SK-N-MC (cell line): ENCODE measurements at places on chromosomes 4 and X.

DNA sequence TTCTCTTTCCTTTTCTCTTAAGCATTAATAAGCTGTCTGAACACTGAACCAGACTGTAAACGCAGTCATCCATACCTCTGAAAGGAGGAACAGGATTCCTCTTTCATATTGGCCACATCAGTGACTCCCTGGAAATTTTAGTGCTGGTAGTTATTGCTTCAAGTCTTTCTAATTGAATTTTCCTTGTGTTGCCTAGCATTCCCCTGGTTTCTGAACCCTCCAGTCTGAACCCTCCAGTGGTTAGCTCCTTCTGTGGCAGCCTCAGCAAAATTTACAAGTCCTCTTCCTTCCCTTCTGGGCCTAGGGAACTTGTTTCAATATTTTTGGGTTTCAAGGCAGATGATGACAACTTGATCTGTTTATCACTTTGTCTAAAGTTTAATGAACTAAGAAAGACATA is 7.9 kb downstream of the SPARCL1 start:
- no peak for DNase-seq

DNA sequence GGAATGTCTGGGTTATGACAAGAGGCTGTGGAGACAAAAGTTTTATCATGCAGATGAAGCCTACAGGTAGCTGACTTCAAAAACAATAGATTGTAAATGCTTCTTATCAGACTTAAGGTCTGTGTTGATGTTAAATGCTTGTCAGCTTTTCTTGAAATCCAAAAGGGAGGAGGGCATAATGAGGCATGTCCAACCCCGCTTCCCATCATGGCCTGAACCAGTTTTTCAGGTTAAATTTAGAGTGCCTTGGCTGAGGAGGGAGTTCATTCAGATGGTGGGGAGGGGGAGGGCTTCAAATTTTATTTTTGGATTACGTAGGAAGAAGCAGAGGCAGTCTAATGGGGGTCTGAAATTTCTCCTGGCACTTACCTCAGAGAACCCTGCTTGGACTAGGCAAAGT is 207.7 kb upstream of the HDX start:
- no peak for DNase-seq

DNA sequence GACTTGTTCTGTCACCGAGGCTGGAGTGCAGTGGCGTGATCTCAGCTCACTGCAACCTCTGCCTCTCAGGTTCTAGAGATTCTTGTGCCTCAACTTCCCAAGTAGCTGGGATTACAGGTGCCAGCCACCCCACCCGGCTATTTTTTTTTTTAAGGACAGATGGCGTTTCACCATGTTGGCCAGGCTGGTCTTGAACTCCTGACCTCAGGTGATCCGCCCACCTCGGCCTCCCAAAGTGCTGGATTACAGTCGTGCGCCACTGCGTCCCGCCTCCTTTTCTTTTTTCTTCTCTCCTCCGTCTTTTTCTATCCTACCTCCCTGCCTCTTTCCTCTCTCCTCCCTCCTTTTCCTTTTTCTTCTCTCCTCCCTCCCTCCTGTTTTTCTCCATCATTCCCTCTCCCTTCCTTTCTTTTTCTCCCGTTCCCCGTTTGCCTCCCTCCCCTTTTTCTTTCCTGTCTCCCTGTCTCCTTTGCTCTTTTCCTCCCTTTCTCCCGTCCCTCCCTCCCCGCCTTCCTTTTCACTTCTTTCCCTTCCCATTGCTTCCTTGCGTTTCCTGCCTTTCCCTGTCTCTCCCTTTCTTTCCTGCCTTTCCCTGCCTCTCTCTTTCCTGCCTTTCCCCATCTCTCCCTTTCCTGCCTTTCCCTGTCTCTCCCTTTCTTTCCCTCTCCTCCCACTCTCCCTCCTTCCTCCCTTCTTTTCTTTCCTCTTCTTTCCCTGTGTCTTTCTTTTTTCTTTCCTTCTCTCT is 2.1 kb upstream of the SLC25A6 start:
- no peak for DNase-seq

GRCh38 chr4:86600007-86600653 is 6.0 kb downstream of the PTPN13 start:
- no peak for DNase-seq

DNA sequence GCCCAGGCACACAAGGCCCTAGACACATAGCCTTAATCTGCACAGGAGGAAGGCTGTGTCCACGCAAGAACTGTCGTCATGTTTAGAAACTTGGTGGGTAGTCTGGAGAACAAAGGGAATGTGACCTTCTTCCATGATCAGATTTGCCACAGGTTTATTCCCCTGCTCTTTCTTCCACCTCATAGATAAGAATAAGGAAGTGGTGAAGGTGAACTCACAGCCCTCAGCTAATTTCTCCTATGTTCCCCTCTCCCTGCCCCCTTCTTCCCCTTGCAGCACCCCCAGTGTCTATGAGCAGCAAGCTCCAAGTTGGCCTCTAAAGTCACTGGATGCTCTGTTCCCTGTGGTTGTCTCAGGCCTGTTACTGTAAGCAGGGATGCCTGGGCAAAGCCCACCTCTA is 39.8 kb upstream of the LAS1L start:
- DNase-seq = no peak

DNA sequence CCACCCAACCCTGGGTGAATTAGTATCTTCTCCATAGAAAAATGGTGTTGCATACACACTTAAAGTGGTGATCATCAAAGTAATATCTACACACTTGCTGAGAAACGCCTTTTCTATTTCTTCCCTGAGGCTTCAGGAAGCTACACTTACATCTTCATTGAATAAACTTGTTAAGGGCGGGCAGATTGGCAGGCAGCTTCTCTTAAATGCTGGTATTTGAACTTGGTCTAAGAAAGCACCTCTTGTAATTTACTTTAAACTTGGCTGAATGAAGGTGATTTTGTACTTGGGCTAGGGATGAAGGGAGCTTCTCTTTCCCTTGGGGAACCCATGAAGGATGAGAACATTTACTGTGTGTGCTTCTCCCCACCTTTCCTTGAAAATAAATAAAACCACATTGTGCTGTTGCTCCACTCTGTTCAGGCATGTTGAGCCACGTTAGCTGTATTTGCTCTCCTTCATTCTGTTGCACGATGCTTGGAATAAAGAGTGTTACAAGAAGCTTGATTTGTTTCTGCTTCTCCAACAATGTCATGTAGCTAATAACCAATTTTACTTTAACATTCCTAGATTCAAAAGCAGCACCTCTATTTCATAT is 430.1 kb downstream of the ANKRD50 start:
- no peak for DNase-seq

- no peak for DNase-seq
These were observed 6.4 kb downstream of the PPEF2 start for GRCh38 chr4:75895744-75896314.

DNA sequence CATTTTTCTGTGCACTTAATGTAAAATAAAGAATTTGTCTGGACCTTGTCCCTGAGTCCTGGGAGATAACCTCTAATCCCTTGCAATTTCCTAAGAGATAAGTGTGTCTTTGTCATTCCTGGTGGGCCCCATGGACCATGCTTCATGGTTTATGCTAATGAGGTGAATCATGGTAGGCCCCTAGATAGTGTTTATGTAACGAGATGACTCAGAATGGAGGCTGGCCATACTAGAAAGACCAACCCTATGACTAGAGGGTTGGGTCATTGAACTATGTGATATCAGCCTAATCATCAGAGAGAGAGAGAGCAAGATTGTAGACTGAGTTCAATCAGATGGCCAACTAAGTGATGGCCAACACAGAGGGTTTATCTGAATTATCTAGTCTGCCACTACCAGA is 64.2 kb upstream of the NHSL2 start:
- no peak for DNase-seq

GRCh38 chr4:36241771-36242170 is 2.5 kb downstream of the ARAP2 start:
- DNase-seq = no peak

DNA sequence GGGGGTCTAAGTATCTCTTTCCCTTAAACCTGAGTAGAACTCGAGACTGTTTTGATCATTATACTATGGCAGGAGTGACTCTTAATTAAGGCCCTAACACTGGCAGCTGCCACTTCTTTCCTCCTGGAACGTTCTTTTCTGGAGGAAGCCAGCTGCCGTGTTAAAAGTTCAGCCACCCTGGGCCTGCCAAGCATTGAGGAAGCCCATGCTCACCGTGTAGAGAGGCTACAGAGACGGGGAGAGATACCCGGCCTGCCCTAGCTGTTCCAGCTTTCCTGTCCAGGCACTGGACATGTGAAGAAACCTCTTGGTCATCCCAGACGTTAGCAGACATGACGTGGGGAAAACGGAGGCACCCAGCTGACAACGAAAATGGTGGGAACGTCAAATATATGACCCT is 274.1 kb downstream of the ARHGAP10 start:
- no peak for DNase-seq

DNA sequence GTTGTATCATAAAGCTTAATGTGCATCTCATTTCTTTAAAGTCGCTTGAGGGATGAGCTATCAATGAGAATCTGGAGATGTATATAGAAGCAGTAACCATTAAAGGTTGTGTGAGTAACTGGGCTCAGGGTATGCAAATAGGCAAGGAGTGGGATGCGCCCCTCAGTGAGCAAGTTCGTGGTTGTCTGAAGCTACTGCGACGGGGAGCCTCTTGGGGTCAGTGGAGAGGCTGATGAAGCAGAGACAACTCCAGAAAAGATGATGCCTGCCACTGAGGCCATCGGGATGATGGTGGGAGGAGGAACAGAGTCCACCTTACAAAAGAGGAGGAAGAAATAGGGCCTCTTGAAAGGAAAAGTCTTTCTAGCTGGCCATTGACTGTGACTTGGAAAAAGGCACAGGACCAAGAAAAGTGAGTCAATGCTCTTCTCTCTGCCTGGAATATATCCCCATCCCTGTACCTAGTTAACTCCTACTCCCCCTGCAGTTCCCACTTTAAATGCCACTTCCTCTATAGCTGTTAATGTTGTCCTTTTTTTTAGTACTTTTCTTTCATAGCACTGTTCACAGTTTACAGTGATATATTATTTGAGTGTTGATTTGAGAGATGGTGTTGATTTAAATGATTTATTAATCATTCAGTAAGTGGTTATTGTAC is 51.4 kb upstream of the LSM6 start:
- no peak for DNase-seq

DNA sequence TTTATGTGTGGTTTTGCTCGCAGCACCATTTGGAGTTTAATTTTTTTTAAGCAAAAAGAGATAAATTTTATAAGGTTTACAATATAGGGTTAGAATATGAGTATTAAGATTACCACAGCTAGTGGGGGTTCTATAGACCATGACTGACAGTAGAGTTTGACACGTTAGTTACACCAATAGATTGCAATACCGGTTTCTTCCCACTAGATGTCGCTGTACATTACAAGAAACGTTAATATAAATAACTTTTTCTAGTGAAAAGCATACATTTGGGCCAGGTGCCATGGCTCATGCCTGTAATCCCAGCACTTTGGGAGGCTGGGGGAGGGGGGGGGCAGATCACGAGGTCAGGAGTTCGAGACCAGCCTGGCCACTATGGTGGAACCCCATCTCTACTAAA is 433.6 kb downstream of the MAGEB5 start:
- no peak for DNase-seq

DNA sequence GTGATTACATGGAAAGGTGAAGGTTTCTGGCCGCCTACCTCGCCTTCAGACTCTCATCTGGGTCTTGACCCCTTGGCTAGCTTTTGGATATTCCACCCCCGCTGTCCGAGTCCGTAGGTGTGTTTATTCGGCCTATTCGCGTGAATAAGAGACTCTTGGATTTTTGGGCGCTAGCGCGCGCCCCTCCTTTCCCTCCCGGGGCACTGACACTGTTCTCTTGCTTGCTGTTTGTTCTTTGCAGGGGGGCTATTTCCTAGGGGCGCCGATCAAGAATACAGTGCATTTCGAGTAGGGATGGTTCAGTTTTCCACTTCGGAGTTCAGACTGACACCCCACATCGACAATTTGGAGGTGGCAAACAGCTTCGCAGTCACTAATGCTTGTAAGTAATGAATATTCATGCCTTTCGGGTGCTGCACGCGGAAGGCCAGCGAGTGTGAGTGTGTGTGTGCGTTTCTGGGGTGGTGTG is 932 bp downstream of the GRIA2 start:
- no peak for DNase-seq

- no peak for DNase-seq
These were observed 15.2 kb downstream of the GEMIN8 start for GRCh38 chrX:14014526-14014925.

DNA sequence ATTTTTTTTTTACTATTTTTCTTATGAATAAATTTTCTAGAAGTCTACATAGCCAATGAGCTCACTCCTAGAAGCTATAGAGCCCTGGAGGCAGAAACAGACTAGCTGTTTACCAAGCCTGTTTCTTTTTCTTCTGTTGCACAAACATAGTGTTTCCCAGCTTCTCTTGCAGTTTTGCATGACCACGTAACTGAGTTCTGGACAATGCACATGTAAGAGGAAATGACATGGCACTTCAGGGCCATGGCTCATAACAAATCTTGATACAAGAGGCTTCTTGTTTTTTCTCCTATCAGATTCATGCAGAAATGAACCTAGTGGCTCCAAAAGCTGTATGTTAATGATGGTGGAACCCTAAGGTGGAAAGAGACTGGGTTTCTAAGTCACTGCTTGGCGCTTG is 127.4 kb downstream of the ZNF330 start:
- DNase-seq = no peak

- DNase-seq = no peak
These were observed 163.6 kb downstream of the ZNF674 start for GRCh38 chrX:46381630-46382029.

DNA sequence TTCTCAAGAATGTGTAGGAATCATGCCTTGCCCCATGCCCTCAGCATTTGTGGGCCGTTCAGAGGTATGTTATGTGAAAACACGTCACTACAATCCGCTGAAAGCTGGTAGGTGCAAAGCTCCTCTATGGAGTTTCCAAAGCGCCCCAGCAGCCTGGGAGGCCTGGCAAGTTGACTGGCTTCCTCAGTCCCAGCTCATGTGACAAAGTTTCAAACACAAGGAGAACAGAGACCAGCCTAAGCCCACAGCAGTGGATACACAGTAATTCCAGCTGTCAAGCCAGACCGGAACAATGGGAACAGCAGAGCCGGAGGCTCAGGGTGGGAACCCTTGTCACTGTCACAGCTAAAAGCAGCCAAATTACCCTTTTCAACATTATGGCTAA is 33.5 kb downstream of the NAT8L start:
- DNase-seq = no peak

DNA sequence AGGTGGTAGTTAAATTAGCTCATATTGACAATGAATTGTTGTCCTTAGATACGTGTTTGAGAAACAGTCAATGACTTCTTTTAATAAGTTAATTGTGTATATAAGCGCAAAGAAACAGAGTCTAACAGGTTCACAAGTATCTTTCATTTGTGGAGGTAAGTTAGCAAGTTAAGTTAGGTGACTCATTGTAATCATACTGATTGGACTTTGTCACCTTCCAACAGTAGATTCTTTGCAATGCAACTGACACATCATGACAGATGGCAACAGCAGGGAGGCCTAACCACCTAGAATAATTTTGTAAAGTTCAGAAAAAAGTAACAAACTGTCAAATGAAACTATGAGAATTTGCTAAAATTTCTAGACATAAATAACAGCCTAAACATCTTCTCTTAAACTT is 207.6 kb upstream of the PITX2 start:
- no peak for DNase-seq

GRCh38 chr4:5923376-5923775 is 30.5 kb upstream of the CRMP1 start:
- DNase-seq = no peak

- DNase-seq = no peak
These were observed 23.8 kb upstream of the CYP4V2 start for GRCh38 chr4:186167605-186168004.

- DNase-seq = no peak
These were observed 5.8 kb upstream of the CDK16 start for GRCh38 chrX:47212381-47213293.
